ENCODE measurements at places on chromosomes 2 and 18.

- DNase-seq: no peak
These were observed 36.0 kb upstream of the UBE2E3 start for GRCh38 chr2:180944372-180944771.

GRCh38 chr2:223884399-223884798 lies 47.0 kb upstream of the AP1S3 start:
- no peak for DNase-seq

DNA sequence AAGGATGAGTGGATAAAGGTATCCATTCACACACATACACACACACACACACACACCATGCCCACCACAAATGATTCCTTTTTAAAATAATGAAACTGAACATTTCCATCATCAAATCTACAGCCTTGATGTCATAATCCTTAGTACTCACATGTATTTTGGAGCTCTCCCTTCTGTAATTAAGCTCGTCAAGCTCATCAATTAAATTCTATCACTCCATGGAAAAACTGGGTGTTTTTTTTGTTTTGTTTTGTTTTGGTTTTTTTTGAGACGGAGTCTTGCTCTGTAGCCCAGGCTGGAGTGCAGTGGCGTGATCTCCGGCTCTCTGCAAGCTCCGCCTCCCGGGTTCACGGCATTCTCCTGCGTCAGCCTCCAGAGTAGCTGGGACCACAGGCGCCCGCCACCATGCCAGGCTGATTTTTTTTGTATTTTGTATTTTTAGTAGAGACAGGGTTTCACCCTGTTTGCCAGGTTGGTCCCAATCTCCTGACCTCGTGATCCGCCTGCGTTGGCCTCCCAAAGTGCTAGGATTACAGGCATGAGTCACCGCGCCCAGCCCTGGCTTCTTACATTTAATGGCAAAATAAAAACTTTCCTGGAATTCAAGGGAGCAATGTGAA lies 78.6 kb upstream of the RGPD4 start:
- no peak for DNase-seq

DNA sequence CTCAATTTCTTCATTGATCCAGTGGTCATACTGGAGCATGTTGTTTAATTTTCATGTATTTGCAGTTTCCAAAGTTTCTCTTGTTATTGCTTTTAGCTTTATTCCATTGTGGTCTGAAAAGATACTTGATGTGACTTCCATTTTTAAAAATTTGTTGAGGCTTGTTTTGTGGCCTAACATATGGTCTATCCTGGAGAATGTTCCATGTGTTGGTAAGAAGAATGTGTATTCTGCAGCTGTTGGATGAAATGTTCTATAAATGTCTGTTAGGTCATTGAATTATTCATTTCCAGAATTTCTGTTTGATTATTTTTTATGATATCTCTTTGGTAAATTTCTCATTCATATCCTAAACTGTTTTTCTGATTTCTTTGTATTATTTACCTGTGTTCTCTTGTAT lies 139.8 kb upstream of the THUMPD2 start:
- no peak for DNase-seq

- no peak for DNase-seq
These were observed 767.7 kb upstream of the GCFC2 start for GRCh38 chr2:76478266-76479035.

DNA sequence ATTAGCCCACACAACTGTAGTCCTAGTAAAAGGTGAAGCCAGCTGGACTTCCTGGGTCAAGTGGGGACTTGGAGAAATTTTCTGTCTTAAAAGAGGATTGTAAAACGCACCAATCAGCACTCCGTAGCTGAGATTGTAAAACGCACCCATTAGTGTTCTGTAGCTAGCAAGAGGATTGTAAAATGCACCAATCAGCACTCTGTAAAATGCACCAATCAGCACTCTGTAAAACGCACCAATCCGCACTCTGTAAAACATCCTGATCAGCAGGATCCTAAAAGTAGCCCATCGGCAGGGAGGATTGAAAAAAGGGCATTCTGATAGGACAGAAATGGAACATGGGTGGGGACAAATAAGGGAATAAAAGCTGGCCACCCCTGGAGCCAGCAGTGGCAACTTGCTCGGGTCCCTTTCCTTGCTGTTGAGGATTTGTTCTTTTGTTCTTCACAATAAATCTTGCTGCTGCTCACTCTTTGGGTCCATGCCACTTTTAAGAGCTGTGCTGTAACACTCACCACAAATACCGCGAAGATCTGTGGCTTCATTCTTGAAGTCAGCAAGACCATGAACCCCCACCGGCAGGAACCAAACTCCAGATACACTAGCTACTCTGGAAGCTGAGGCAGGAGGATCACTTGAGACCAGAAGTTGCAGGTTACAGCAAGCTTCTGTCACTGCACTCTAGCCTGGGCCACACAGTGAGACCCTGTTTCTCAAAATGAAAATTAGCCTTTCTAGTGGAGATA lies 102.6 kb downstream of the HS6ST1 start:
- DNase-seq: no peak

DNA sequence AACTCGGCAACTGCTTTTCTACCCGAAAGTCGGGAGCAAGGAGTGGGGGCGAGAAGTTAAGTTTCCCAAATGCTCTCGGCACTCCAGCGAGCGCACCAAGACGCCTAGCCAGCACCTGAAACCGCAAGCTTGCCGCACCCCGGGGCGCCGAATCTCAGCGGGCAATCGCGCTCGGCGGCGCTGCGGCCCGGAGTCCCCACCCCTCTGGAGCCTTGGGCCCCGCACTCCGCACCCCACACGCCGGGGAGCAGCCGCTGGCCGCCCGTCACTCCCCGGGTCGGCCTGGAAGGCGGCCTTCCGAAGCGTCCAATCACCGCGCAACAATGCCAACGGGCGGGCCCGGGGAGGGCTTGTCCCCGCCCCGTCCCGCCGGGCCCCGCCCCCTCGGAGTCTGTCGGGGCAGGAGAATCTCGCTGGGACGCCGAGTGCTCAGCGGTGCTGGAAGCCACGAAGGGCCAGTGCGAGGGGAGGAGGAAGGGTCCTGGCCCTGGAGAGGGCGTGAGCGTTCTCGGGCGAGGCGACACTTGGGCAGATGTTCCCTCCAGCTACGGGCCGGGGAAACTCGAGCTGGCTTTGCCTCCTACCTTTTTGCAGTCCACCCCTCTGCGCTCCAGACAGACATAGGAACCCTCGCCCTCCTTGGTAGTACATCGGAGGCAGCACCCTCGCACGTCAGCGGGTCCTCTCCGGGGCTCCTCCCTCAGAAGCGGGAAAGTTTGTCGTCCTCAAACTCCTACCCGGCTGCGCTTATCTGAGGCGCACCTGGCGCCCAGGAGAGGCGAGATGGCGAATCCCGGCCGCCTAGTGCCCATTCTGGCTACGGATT lies 1.1 kb upstream of the ZBTB7C start:
- peak; percentile 97 for DNase-seq

DNA sequence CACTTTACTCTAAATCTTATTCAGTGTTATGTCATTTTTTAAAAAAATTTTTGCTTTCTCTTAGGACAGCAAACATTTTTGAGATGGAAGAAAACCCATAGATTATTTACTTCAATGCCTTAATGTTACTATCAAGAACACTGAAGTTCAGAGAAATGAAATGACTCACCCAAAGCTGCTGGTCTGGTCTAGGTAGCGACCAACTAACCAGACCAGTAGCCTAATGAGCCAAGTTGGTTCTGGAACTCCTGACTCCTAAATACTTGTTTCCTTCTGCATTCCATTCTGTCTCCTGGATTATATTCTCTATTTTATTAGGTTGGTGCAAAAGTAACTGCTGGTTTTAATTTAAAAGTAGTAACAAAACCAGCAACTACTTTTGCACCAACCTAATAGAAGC lies 35.4 kb downstream of the SLC8A1 start:
- no peak for DNase-seq

GRCh38 chr18:41767960-41768359 lies 187.1 kb upstream of the PIK3C3 start:
- DNase-seq: peak; percentile 63

GRCh38 chr2:18133310-18133709 lies 254.8 kb downstream of the KCNS3 start:
- DNase-seq: no peak

GRCh38 chr2:200300065-200300464 lies 6.4 kb upstream of the SPATS2L start:
- no peak for DNase-seq

DNA sequence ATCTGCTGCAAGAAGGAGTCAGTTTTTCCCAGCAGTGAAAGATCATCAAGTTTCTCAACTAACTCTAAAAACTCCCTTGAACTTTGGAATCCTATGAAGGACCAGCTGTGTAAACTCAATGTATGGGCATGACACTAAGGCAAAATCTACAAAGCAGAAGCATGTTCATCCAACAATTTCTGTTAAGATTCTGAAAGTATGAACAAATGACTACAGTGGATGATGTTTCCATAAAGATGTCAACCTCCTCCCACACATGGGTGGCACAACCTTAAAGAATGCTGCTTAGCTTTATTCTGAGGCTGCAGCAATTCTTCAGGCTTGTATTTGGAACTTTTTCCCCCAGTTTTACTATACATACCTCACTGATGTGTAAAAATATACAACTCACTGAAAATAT lies 47.2 kb downstream of the WDR33 start:
- no peak for DNase-seq

DNA sequence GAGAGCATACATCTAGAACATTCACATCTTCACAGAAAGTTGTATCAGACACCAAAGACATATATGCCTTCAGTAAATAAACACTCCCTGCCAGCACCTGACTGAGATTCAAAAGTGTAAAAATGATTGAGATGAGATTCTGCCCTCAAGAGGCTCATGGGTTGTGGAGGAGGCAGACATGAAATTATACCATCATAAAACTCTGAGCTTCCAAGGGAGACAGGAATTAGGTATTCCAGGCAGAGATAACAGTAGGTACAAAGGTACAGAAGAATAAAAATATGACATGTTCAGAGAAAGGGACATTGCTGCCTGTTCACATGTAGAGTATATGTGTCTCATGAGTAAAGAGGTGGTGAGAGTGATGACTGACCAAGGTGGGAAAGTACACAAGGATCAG lies 322.3 kb downstream of the OSR1 start:
- no peak for DNase-seq

GRCh38 chr2:120472891-120473309 lies 127.0 kb downstream of the INHBB start:
- DNase-seq: peak; percentile 18

- DNase-seq: no peak
These were observed 24.5 kb upstream of the KCNE4 start for GRCh38 chr2:223027442-223027841.

DNA sequence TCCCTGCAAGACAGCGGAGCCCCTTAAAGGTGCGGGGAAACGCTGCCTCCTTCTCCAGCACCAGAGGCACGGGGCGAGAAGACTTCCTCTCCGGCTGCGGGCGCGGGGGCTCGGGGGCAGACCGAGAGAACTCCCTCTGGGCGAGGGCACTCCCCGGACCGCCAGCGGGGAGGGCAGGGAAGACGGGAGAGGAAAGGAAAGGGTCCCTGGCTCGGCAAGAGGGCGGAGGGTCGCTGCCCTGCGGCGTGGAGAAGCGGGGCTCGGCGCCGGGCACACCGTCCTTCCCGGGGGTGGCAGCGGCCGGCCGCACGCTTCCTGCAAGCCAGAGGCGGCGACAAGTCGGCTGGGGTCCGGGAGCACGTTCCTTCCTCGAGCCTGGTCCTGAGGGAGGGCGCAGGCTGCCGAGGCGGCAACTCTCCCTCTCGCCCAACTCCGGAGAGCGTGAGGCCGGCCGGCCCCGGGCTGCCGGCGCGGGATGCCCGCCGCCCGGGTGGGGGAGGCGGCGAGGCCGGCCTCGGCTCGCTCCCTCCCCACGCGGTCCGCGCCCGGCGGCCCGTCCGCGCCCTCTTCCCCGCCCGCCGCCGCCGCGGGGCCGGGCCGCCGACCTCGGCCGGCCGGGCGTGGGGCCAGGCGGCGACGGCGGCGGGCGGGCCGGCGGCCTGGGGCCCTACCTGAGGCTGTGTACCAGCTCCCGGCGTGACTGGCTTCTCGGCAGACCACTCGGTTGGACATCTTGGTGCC lies 1.1 kb downstream of the MEMO1 start:
- peak; percentile 74 for DNase-seq

DNA sequence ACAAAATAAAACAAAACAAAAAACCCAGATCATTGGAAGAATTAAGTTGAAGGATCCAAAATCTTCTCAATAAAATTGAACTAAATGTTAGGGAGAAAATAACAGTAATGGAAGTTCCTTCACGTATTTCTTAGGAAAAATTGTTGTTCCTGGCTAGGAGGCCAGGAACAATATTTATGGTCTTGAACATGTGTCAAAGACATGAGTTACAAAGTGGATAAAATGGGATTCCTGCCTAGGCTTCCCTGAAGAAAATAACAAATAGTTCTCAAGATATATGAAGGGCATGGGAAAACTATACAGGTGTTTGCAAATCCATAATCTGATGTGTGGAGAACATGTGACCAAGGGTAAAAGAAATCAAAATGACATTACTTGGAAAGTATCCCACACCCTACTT lies 67.6 kb upstream of the ITGB6 start:
- DNase-seq: no peak

DNA sequence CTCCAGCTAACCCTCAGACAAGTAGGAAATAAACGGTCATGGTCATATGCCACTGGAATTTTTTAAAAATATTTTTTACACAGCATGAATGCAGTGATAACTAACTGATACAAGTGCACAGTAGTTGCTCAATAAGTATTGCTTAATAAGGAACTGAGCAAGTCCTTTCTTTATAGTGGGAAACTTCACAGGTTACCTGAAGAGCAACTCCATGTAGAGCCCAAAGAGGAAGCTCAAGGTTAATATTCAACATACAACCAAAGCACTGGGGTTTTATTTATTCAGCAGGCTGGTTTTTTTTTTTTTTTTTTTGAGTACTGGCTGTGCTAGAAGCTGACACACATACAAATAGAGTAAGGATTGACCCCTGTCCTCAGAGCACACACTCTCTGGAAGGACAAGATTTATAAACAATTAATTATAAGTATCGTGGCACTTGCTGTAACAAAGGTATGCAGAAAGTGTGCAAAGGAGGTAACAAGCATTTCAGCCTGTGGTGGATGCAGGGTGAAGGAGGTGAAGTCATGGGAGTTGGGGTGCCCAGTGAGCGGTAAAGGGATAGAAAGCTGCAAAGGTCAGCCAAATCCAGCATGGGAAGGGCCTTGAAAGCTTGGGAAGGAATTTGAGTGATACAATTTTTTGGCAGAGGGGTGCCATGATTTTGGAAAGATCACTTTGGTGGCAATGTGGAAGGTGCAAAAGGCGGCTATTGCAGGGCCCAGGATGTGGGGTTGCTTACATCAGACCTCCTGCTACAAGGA lies 52.7 kb downstream of the ATOH8 start:
- DNase-seq: no peak

DNA sequence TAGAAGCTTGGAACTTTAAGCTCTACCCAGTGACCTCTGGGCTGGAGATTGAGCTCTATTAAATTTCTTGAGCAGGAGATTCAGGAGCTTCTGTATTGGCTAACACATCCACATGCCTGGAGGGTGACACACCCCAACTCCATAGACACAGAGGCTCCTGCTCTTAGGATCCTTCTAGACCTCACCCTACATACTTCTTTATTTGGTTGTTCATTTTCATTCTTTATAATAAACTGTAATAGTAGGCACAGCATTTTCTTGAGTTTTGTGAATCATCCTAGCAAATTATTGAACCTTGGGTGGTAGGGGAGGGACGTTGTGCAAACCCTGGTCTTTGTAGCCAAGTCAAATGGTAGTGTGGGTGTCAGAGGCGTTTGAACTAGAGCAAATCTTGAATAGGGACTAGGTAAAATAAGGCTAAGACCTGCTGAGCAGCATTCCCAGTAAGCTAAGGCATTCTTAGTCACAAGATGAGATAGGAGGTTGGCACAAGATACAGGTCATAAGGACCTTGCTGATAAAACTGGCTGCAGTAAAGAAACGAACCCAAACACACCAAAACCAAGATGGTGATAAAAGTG lies 323.8 kb upstream of the GALNT5 start:
- no peak for DNase-seq

Data from endodermal cell (in vitro differentiated cells).